Activated T-cell treated with anti-CD3 and anti-CD28 coated beads for 48 hours (primary cell): ENCODE measurements at places on chromosomes 7 and 10.

GRCh38 chr10:105827133-105827532 is 1186.0 kb downstream of the SORCS3 start:
- DNase-seq: no peak

GRCh38 chr7:38211940-38212339 is 33.9 kb downstream of the STARD3NL start:
- DNase-seq: no peak

- DNase-seq: no peak
Measured at GRCh38 chr10:74418285-74418872, 267.4 kb downstream of the ADK start.

DNA sequence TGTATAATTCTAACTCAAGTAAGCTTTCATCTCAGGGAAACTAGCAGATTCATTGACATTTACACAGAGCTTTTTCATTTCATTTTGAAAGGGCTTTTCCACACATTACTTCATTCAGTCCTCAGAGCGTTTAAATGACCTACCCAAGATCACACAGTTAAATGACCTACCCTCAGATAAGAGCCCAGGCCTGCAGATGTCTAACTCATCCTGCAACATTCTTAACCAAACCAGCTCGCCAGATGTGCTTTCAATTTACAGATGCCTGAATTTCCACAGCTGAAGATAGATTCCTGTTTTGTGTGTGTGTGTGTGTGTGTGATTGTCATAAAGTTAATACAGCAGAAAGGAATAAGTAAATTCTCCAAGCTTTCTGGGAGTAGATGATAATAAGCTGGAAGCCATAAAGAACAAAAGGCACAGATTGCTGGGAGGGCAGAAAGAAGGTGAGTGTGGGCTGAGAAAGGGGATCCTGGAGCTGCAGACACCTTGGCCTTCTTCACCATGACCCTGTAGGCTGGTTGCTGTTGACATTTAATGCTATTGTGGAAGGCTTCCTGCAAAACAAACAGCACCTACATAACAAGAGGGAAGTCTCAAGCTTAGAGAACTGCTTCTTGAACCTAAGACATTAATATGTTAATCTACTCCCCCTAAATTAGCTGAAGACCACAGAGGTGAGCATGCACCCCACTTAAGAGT is 489.7 kb upstream of the CELF2 start:
- no peak for DNase-seq

DNA sequence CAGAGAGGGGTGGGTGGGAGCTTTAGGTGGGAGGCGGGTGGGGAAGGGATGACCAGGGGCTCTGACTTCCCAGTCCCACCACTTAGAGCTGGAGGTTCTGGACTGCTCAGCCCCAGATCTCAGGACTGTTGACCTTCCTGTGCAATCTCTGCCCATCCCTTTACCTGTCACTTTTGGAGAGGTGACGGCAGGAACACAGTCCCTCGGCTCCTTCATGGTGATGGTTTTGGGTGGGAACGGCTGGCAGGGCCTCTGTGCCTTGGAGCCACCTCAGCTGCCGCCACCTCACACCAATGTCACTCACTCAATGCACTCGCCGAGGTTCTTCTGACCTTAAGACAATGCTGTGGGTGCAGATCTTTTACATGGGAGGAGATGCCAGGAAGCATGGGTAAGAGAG is 49.0 kb downstream of the TMEM270 start:
- no peak for DNase-seq

DNA sequence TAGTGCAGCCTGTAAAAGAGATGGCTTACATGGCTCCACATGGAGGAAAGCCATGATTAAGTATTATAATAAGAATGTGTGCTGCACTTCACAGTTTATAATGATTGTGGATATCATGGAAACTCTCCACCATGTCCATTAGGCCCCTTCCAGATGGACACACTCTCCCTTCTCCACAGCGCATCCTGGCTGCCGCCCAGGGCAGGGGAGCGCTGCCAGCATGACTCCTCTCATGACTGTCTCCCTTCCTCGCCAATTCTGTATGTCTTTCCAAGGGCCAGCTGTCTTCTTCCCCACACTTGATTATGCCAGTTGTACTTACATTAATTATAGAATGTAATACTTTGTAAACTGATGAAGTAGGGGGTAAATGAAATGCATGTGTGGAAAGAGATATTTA is 259.3 kb upstream of the TMEM72 start:
- DNase-seq: no peak

- peak; percentile 40 for DNase-seq
Measured at GRCh38 chr10:15585303-15585715, 134.4 kb downstream of the ITGA8 start.

GRCh38 chr7:135946289-135947055 is 30.7 kb downstream of the MTPN start:
- no peak for DNase-seq

DNA sequence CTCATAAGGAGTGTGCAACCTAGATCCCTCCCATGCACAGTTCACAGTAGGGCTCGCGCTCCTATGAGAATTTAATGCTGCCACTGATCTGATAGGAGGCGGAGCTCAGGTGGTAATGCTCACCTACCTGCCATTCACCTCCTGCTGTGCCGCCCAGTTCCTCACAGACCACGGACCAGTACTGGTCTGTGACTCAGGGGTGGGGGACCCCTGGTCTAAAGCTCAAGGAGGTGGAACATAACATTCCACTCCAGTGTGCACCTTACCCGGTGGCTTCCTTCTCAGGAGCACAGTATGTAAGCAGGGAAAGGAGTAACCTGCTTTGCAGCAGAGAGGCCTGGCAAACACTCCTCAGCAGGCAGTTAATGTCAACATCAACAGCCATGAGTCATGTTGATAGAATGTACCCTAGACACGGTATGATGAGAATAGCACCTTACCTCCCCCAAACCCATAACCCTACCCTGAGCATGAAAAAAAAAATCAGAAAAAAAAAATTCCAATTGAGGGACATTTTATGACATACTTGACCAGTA is 273.5 kb downstream of the FGFR2 start:
- DNase-seq: no peak

GRCh38 chr7:152035817-152036216 is 10.3 kb downstream of the GALNT11 start:
- DNase-seq: no peak

DNA sequence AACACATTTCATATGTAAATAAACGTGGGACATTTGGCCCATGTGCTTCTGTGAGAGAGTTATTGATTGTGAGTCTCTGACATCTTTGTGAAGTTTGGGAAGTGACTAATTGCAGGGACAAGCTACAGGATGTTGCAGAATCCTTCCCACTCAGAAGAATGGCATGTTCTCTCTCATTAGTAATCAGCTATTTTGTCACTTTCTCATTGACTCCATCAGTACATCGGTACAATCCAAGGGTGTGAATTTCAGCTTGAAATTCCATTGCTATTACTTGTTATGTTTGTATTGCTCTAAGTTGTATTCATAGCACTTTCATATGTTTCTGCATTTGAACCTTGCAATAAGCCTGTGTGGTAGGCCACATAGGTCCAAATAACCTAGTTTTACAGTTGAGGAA is 100.0 kb upstream of the KCNMA1 start:
- DNase-seq: no peak

DNA sequence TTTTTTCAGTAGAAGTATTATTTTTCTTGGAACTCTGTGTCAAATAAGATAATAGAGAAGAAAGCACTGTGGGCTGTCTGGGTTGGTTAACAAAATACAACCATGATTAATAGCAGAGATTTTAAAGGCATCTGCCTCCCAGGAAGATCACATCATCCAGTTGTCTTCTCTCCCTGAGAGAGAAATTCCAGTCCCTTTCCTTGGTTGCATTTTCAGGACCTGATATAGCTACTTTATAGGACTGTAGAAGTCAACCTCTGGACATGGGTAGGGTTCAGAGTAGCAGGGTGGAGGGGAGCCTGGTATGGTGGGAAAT is 309.9 kb upstream of the IGFBP3 start:
- no peak for DNase-seq

- no peak for DNase-seq
Measured at GRCh38 chr7:138295049-138295637, 164.9 kb upstream of the TRIM24 start.

DNA sequence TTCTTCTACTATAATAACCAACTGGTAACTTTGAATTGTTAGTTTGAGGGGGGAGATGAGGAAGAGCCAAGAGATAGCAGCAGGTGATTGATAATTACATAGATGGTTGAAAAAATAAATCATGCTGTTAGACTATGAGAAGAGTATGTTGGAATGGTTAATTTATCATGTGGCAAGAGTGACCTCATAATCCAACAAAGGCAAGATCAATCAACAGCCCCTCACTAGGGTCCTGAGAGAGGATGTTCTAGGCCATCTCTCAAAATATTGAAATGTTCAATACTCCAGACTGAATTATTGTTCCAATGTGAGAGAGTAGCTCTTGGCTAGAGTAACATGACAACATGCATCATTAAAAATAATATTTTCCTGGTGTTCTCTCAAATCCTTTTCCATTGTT is 67.9 kb downstream of the ADD3 start:
- DNase-seq: no peak

DNA sequence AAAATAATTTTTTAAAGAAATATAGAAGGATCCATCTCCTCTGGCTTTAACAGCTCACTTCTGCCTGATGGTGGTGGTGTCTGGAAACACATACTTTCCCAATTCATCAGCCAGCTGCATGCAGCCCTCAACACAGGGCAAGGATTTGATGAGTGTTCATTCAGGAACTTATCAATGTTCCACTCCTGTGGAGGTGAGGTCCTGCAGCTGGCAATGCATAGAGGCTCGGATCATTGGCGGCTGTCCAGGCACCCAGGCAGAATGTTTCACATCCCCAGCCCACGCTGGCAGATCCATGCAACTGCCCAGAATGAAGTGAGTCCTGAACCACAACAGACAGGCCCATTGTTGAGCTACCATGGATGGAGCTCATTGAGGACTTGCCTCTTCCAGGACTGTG is 55.2 kb upstream of the KCNMA1 start:
- no peak for DNase-seq

GRCh38 chr10:67045404-67045803 is 119.6 kb downstream of the LRRTM3 start:
- DNase-seq: no peak

- no peak for DNase-seq
Measured at GRCh38 chr7:55361560-55361959, 3.6 kb upstream of the LANCL2 start.

- no peak for DNase-seq
Measured at GRCh38 chr7:149145031-149145845, 2.0 kb upstream of the ZNF398 start.

- no peak for DNase-seq
Measured at GRCh38 chr10:57917019-57917418, 350.7 kb downstream of the IPMK start.

DNA sequence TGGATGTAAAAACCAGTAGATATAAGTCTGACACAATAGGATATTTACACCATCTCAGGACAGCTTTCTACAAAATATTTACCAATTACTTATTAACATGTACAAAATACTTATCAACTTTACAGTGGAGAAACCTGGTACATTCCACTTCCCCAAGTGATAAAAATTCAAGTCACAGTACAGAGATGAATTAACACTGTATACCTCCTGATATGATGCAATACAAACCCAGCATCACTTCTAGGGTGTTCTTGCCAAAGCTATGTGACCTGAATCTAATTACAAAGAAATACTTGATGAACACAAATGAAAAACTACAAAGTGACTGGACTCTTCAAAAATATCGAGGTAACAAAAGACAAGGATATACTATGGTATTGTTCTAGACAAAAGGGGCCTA is 156.4 kb upstream of the FGFR2 start:
- DNase-seq: no peak

DNA sequence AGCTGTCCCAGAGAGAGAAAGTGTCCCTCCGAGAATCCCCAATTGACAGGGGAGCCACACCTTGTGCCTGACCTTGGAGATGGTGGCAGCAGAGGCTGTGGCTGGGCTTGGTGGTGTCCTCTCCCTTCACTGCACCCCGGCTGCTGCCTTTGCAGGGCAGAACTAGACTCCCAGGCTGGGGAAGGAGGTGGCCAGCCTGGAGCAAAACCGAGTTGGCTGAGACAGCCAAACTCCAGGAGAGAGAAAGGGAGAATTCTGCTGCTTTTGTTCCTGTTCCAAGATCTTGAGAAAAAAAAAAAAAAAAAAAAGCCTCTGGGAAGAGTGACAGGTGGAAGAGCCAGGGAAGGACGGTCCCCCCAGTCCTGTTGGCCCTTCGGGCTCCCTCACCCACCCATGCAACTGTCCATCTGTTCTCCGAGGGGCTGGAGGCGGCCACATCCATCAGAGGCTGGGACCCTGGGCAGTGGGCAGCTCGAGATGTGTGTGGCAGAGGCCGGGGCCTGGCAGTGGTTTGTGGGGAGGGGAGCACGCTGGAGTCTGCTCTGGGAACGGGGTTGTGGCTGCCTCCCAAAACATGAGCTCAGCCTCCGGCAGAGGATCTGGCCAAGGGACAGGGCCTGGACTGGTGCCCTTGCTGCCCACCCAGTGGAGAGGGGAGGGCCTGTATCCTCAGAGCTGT is 35.5 kb downstream of the CLIP2 start:
- DNase-seq: no peak

GRCh38 chr10:29668628-29669027 is 33.9 kb upstream of the SVIL start:
- DNase-seq: no peak

GRCh38 chr10:47237316-47238260 is 62.4 kb upstream of the GDF10 start:
- no peak for DNase-seq

- DNase-seq: no peak
Measured at GRCh38 chr7:108079648-108080591, 50.2 kb downstream of the LAMB4 start.

DNA sequence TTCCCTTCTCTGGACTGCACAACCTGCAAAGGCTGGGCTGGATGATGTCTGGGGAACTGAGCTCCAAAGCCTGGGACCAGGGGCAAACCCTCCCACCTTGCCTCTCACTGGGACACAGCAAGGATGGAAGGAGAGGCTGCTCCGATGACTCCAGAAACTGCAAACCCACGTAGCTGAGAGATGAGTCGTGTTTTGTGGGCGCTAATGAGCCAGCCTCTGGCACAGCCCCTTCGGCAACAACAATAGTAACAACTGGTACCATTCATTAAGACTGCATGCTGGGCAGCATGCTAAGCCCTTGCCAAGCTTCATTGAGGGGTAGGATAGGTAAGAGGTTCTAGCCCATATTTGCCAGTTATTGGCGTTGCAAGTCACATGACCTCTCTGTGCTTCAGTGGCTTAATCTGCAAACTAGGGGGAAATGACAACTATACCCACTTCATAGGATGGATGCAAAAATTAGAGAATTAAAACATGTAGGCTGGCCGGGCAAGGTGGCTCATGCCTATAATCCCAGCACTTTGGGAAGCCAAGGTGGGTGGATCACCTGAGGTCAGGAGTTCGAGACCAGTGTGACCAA is 145.9 kb downstream of the SH3PXD2A start:
- DNase-seq: no peak

GRCh38 chr10:110358869-110359629 is 54.3 kb upstream of the SMNDC1 start:
- DNase-seq: no peak

GRCh38 chr10:16865766-16866165 is 48.5 kb upstream of the RSU1 start:
- DNase-seq: no peak

- DNase-seq: no peak
Measured at GRCh38 chr10:75765789-75766096, 334.3 kb downstream of the LRMDA start.

GRCh38 chr7:149683898-149684297 is 89.5 kb downstream of the ZNF467 start:
- DNase-seq: no peak
